ENCODE measurements at places on chromosomes 1 and 21.

DNA sequence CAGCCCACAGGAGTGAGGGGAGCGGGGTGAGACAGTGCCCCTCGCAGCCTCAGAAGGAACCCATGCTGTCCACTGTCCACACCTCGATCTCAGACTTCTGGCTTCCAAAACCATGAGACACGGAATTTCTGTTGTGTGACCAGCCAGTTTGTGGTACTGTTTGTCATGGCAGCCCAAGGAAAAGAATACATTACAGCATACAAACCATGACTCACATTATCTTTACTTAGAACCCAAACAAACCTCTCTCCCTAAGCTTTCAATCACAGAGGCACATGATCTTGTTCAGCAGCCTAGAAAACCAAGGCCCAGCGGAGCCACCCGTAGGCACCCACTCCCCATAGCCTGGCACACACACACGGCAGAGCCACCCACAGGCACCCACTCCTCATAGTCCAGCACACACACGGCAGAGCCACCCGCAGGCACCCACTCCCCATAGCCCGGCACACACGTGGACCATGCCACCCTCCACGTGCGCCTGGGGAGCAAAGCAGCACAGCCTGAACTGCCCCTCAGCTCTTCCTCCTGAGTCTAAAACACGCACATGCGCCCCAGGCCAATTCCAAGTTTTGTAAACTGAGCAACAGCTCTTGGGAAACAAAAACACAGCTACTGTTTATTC lies 458 bp upstream of the KRTAP10-4 start:
- no peak for DNase-seq

DNA sequence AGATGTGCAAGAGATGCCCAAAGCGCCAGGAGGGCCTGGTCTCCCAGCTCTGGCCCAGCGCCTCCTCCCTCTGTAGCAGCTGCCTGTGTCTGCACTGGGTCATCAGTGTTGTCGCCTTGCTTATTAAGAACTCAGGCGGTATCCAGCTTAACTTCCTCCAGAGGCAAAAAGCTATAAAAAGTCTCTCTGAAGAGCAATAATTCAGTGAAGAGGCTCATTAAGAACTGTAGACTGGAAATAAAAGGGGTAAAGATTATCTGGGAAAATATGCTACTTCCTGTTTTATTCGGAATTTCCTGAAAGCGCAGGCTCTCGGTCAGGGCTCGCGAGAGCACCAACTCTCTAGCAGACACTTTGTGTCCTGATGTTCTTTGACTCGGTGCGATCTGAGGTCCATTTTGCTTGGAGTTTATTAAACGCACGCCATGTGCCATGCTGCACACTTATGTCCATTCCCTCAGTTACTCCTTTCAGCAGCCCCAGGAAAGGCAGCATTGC lies 70.4 kb downstream of the MRPS6 start:
- no peak for DNase-seq

GRCh38 chr1:166471359-166471758 lies 304.6 kb upstream of the FAM78B start:
- DNase-seq: no peak

DNA sequence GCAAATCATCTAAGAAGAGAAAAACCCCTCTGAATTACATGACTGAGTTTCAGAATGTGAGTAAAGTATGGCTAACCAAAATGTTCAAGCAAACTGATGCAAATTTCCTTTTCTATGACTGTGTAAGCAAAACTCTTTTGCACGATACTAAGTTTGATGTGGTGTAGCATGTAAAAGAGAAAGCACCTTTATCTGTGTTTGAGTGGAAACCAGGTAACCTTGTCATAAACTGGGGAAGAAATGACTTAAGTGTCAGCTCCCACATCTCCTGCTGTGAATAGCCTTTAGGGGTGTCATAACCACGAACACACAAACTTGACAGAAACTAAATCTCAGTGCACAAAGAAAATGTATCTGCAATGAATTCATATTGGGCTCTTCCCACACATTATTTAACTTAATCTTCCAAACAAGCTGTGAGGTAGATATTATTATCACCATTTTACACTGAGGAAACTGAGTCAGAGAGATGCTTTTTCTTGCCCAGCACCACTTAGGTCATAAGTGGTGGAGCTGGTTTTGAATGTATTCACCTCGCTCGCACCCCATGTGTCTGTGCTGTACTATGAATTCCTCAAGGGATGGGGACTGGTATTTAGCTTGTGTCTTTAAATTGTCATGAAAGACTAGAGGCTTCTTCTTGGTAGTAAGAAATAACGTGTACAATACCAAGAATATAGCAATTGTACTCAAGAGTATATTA lies 32.9 kb upstream of the IL12RB2 start:
- DNase-seq: no peak

DNA sequence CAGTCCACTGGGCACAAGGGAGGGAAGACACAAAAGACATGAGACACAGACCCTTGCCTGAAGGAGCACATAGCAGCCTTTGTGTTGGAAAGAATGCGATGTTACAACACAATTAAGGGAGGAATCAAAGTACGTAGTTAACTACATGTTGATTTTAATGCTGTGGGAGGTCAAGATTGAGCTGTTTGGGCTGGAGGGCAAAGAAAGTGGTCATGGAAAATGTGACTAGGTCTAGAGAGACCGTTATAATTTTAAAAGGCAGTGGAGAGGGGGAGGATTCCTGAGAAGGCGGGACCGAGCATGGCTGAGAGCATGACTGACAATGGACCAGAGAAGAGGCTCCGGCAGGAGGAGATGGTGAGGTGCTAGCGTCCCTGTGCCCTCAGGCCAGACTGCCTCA lies 111.8 kb upstream of the ATP1A1 start:
- no peak for DNase-seq

DNA sequence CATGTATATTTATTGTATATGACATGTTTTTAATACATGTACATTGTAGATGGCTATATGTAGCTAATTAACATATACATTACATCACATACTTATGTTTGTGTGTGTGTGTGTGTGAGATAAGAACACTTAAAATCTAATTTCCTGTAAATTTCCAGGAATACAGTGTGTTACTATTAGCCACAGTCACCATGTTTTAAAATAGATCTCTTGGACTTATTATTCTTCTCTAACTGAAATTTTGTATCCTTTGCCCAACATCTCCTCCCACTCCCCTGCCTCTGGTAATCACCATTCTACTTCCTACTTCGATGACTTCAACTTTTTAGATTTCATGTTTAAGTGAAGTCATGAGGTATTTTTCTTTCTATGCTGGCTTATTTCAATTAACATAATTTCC lies 64.8 kb downstream of the FCRL5 start:
- peak; percentile 90 for DNase-seq

GRCh38 chr21:44006017-44006619 lies 6.0 kb upstream of the TRAPPC10 start:
- DNase-seq: no peak

- no peak for DNase-seq
These were observed 312.5 kb upstream of the DUSP10 start for GRCh38 chr1:222054416-222054815.

GRCh38 chr21:15139898-15140297 lies 75.1 kb upstream of the NRIP1 start:
- no peak for DNase-seq

- no peak for DNase-seq
These were observed 45.6 kb downstream of the GLIS1 start for GRCh38 chr1:53693339-53693738.

- no peak for DNase-seq
These were observed 22.4 kb upstream of the MED18 start for GRCh38 chr1:28306301-28306949.

- DNase-seq: no peak
These were observed 8.7 kb downstream of the CAPN2 start for GRCh38 chr1:223720971-223721591.

GRCh38 chr1:46012236-46012635 lies 120.2 kb downstream of the PIK3R3 start:
- DNase-seq: no peak

DNA sequence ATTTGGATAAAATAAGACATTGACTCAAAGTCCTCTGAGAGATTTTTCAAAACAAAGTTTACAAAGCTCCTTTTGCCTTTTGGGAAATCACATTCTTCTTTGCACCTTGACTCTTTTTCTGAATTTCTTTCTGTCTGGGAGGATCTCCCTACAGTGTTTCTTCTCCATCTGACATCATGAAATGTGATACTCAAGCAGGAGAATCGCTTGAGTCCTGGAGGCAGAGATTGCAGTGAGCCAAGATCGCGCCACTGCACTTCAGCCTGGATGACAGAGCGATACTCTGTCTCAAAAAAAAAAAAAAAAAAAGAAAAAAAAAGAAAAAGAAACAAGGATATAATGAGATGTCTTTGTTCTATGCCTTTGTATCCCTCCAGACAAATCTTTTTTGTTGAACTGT lies 13.3 kb upstream of the GRIK1 start:
- DNase-seq: no peak
